Fibroblast of skin of left biceps (primary cell): ENCODE measurements at places on chromosomes 4 and X.

DNA sequence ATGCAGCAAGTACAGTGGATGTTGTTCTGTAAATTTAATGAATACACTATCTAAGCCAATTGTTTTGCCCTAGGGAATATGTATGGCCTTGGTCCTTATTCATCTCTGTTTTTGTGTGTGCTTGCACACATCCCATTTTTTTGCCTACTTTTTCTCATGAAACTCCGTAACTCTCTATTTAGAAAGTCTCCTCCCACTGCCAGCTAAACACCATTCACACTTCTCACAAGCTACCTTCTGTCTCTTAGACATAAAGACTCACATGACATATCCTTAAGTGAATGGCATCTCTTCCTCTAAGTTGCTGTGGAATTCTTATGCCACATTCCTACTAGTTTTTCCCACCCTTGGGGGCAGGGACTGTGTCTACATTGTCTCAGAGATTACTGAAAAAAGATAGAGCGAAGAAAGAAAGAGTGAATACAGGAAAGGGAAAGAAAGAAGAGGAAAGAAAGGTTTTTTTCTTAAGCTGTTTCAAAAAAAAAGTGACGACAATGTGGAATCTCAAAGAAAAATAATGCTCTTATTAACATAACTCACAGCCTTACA lies 117.5 kb downstream of the ATG4A start:
- DNase-seq, result no peak

DNA sequence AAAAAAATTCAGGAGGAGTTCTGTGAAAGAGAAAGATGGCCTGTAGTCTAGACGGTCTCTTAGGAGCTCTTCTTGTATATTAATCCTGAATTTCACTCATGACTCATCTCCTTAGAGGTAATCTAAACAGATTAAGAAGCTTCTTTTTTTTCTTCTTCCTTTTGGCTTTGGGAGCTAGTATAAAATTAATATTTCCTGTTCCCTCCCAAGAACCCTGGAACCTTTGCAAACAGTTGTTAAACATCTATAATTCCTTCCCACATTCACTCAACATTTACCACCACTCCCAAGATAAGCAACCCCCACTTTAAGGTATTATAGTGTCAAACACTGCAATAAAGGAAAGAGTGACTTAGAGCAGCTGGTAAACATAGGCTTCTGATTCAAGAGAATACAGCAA lies 146.4 kb upstream of the EDNRA start:
- no peak for DNase-seq

DNA sequence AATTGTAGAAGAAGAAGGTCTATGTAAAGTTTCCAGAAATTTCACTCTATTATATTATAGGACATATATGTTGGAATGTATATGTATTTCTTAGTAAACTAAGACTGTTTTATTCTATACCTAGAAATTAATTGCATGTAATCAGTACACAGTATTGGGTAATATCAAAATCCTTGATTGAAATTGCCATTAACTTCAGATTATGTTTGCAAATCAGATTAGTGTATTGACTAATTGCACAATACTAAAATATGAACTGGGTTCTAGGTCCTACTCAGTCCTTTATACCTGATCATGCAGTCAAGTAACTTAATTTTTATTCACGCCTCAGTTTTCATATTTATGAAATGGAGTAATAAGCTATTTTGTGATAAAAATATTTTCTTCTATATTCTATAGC lies 950.3 kb upstream of the ADGRL3 start:
- no peak for DNase-seq

- no peak for DNase-seq
Measured at GRCh38 chr4:85760511-85760910, 285.6 kb downstream of the ARHGAP24 start.

DNA sequence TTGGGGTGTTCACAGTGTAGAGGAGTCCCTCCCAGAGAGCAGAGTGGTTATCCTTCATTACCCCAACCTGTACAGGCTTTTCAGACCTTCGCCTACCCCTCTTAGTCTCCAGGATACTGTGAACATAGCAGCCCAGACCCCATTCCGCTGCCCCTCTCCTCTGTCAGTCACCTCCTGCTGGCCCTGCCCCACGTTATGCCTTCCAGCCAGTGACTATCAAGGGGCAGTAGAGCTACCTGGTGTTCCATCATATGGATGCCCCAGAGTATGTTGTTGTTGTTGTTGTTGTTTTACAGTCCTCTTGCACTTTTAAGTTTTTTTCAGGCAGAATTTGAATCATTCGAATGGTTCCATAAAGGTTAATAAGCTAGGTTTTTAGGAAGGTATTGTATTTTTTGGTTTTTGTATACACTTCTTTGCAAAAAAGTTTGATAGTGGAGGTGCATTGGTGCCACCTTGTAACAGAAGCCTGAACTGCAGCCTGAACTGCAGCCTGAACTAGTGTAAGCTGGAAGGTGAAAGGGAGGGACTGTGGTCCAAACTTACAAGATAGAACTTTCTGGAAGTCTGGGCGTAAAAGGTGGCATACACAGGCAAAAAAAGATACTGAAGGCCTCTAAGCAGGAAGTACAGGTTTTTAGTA lies 101.4 kb upstream of the RAB40AL start:
- DNase-seq, result no peak

DNA sequence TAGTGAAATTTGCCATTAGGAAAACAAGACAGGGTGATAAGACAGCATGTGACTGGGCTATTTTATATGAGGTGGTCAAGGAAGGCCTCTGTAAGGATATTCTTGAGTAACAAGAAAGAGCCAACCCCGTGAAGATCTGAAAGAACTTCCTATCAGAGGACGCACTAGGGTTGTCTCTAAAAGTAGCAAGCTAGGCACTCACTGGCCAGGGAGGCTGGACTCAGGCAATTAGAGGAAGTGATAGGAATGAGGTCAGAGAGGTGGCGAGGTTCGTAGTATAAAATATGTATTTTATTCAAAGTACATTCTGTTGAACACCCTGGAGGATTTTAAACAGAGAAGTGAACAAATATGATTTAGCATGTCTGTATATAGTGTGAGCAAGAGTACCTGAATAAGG lies 4.6 kb downstream of the BMPR1B start:
- no peak for DNase-seq

DNA sequence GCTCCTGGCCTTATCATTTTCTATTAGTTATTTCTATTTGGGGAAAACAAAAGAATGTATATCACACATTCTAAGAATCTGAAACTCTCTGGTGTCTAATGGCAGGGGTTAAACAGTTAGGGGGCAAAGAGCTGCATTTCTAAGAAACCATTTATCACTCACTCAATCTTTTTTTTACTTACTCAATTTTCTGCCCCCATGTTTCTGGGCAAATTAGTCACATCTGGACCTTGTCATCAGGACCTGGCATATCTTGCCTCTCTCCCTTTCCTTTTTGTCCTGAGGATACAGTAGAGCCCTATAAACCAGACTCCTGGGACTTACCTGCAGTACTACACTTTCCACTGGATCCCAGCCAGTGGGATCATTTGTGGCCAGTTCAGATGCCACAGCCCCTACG lies 89.1 kb downstream of the ANXA3 start:
- no peak for DNase-seq

GRCh38 chr4:86380181-86380724 lies 20.4 kb upstream of the MAPK10 start:
- no peak for DNase-seq

DNA sequence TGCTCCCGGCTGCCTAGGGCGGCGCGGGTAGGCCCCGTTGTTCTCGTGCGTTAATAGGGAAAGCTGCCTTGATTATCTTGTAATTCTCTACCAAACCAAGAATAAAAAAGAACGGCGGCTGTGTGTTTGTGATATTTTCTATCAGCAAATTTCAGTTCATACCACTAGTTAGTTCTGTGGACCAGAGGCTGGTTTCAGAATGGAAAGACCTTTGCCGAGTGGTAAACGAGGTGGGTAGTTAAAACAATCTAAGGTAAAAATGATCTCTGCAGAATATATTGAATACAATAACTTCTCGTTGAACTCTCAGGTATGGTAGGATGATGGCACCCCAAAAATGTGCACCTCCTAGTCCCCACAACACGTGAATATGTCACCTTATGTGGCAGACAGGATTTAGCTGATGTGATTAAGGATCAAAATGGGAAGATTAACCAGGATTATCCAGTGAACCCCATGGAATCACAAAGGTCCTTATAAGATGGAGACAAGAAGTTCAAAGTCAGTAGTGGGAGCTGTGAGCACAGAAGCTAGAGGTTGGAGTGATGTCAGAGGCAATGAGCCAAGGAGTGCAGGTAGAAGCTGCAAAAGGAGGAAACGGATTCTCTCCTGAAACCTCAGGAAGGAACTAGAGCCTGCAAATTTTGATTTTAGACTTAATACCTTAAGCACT lies 574 bp upstream of the CFAP97 start:
- DNase-seq, result no peak

GRCh38 chrX:4547213-4547836 lies 833.9 kb upstream of the PRKX start:
- peak; percentile 1 for DNase-seq

- no peak for DNase-seq
Measured at GRCh38 chr4:105145903-105146275, 787 bp upstream of the TET2 start.

- no peak for DNase-seq
Measured at GRCh38 chr4:184421533-184422155, 52.7 kb downstream of the IRF2 start.

GRCh38 chr4:184536065-184536880 lies 61.9 kb upstream of the IRF2 start:
- no peak for DNase-seq

DNA sequence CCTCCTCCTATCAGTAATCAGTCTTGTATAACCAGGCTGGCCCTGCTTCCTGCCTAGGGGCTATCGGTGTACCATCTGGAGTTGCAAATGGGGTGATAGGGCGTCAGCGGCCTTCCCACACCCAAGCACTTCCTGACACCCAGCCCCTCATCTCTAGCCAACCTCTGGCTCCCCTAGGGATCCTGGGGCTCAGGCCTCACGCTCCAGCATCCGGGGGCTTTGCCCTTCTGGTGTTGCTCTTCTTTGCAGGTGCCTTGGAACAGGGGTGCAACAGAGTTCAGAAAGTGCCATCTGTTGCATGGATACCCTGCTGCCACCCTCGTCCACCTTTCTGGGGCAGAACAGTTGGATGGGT lies 4.1 kb downstream of the IL9R start:
- no peak for DNase-seq

GRCh38 chr4:55498051-55498450 lies 48.7 kb downstream of the CLOCK start:
- DNase-seq, result no peak

GRCh38 chr4:163071308-163071707 lies 95.4 kb downstream of the NAF1 start:
- no peak for DNase-seq

GRCh38 chr4:77220828-77221613 lies 64.0 kb downstream of the CCNG2 start:
- DNase-seq, result peak; percentile 23

GRCh38 chrX:40117715-40118285 lies 20.0 kb upstream of the BCOR start:
- no peak for DNase-seq

GRCh38 chrX:115912372-115912897 lies 258.1 kb upstream of the AGTR2 start:
- no peak for DNase-seq

GRCh38 chr4:44661940-44662622 lies 10.7 kb upstream of the YIPF7 start:
- no peak for DNase-seq

DNA sequence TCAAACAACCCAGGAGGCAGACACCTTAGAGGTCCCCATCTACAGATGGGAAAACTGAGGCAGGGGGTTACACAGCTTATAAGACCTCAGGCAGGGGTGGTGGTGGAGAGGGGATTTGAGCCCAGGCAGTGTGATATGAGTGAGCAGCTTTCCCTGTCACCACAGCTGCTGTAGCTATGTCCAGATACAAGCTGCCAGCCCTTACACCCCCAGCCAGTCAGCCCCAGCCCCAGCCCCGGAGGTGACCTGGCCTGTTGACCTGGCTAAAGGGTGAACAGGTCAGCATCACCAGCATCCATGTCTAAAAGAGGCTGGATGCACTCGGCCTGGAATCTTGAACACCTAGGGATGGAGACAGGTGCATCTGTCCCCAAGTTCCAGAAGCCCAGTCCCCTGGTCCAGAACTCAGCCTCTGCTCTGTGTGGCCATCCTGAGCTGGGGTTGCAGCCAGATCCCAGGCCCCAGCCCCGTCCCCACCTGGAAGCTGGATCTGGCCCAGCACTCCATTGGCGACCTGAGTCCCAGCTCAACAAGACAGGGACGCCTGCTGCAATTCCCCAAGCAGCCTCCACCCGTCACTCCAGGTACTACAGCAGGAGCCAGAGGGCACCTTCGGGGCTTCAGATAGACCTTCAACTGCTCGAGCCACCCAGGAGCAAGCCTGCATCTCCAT lies 89.5 kb downstream of the JAKMIP1 start:
- no peak for DNase-seq

DNA sequence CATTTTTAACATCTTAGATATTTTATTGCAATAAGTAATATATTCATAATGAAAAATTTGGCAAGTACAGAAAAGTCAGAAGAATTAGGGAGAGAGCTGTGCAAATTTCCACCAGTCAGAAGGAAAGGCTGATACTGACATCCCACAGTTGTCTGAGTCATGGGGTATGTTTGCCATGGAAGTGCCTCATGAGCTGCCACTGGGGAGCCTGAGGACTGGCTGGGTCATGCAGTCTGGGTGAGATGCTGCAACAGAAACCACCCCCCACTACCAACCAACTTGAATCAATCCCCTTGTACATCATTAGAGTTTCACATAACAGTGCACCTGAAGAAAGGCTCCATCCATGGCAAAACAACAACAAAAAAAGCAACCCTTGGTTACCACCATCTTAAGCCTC lies 45.2 kb upstream of the ENPP6 start:
- DNase-seq, result no peak

GRCh38 chr4:185735866-185736400 lies 76.1 kb downstream of the SORBS2 start:
- DNase-seq, result no peak

DNA sequence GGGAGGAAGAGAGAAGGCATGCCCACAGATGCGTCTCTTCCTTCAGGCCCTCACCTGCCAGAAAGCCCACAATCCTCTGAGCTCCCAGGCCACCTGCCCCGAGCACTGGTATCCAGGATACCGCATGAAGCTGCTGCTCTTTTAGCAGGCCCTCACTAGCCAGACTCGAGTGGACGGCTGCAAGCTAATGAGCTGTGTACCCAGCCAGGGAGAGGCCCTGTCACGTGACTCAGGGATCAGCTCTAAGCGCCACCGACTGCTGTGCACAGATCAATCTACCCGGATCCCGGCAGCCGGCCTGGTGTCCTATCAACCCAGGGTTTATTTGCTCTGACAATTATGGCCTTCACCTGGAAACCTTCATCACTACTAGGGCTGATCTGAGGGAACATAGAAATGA lies 39.0 kb downstream of the BCOR start:
- DNase-seq, result no peak

GRCh38 chrX:56572975-56573374 lies 9.5 kb downstream of the UBQLN2 start:
- no peak for DNase-seq

GRCh38 chr4:7067126-7067451 lies 775 bp downstream of the GRPEL1 start:
- no peak for DNase-seq

- no peak for DNase-seq
Measured at GRCh38 chrX:2325076-2325784, 175.5 kb downstream of the DHRSX start.
